ENCODE measurements at places on chromosomes 3 and 15.

DNA sequence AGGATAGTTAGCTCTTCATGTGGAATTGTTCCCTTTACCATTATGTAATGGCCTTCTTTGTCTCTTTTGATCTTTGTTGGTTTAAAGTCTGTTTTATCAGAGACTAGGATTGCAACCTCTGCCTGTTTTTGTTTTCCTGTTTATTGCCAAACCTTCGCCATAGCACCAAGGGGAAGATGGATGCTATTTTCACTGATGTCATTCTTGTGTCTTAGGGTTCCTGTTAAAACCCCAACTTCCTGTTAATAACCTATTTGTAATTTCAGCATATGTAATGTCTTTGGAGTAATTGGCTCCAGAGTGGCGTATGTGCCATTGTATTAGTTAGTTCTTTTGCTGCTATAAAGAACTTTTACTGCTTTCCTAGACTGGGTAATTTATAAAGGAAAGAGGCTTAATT is 10.8 kb downstream of the SAMMSON start:
- DNase-seq: no peak

DNA sequence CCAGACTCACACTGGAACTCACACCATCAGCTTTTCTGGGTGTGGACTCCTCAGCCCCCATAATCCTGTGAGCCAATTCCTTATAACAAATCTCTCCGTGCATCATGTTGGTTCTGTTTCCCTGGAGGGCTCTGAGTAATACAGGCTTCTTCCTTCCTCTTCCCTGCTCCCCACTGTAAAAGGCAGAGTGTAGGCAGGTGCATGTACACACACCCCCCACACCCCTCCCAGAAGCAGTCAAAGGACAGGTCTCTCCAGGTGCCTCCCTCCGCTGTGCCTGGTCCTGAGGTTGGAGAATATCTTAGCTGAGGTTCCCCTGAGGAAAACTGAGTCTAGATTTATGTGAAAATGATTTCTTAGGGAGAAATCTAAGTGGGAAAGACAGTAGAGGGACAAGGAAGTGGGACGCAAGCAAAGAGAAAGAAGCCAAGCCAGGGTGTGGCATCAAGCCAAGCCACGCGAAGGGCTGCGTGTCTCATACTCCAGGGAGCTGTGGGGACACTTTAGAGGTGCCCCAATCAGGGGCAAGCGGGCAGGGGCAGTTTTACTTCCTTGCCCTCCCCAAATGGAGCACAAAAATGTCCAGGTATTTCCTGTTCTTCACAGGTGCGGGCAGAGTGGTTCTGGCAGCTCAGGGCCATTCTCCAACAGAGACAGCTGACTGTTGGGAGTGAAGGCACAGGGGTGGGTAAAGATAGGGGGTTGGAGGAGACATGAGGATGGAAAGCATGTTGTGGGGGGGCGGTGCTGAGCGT is 86.6 kb downstream of the HMG20A start:
- DNase-seq: no peak

DNA sequence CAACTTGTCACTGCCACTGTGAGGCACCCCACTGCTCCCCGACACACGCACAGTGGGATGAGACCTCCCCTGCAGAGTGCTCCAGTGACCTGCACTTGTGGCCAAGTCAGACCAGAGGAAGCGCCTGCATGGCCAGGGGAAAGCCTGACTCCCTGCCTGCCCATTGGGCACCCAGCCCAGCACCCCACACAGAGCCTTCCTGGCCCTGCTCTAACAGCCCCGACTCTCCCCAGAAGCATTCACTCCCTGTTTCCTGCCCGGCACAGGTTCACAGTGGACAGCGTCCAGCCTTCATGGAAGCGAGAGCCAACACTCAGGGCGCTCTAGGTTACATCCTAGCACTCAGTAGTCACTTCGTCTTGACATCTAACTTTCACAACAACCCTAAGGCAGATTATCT is 27.8 kb downstream of the RBPMS2 start:
- DNase-seq: no peak

DNA sequence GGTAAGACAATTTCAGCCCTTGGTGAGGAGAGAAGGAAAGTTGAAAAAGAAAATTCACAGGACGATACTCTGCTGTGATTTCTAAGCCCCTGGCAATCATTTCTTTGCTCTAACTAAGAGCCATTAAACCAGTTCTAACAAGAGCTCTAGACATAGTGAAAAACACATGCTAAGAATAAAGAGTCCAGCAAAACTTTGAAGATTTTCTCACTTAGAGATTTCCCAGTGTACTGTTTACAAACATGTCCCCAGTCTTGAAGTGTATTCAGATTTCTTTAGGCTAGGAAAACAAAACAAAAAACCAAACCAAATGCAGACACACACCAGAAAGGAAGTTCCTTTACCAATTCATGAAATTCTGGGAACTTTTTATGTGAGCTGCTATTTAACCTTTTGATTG is 325.8 kb downstream of the PTPRG start:
- no peak for DNase-seq

- no peak for DNase-seq
These were observed 65.1 kb downstream of the HMCES start for GRCh38 chr3:129343643-129344360.

- DNase-seq: no peak
These were observed 152.0 kb downstream of the WNT7A start for GRCh38 chr3:13727890-13728289.

- no peak for DNase-seq
These were observed 153.6 kb upstream of the BHLHE40 start for GRCh38 chr3:4825436-4826236.

DNA sequence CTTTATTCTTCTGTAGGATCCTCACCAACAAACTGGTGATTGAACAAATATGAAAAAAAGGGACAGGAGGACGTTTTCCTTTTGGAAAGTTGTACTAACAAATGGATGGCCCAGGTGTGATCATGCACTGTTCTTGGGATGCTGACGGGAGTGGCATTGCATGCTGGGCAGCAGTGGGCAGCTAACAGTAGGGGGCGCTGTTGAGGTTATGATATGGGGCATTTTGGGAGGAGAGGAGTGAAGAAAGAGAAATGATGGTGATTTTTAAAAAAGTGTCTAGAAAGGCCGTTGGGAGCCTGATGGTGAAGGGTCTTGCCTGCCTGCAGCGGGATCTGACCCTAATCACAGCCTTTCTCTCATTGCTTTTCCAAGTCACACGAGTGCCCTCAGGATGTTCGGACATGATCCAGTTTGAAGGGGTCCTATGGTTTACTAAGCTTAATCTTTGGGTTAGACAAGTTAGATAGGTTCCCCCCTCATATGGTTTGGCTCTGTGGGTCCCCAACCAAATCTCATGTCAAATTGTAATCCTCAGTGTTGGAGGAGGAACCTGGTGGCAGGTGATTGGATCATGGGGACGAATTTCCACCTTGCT is 46.2 kb upstream of the PRTG start:
- no peak for DNase-seq

GRCh38 chr3:58325525-58325992 is 7.1 kb upstream of the PXK start:
- DNase-seq: no peak

- DNase-seq: no peak
These were observed 39.4 kb upstream of the KY start for GRCh38 chr3:134690226-134690625.

GRCh38 chr3:74346896-74347295 is 267.6 kb downstream of the CNTN3 start:
- DNase-seq: no peak

DNA sequence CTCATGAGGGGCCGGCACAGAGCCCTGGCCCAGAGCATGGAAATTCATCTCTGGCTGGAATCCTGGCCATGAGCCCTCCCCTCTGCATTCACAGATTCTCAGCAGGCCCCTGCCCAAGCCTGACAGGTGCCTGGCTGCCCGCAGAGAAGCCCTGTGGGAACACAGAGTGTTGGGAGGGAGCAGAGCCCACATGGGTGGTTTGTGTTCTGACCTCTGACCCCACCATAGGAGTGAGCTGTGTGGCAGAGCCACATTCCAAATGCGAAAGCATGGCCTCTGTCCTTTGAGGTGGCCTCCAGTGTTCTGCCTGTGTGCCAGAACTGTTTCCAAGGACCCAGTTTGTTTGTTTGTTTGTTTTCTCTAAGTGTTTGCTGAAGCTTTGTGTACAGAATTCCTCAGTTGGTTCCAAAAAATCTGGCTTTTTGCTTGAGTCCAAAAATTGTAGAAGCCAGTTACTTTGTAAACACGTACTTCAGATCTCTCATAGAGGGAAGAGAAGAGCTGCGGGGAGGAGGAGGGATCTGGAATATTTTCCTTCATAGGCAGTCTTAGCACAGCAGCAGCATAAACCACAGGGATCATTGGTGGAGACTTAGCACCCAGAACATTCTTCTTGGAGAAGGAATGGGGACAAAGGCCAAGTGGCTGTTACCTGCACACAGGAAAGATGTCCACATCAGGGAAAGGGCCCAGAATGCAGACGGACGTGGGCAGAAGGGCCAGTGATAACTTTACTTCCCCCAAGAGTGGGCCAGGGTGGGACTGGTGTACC is 36.0 kb downstream of the GRAMD2A start:
- DNase-seq: no peak

- peak; percentile 61 for DNase-seq
These were observed 3.1 kb upstream of the CDV3 start for GRCh38 chr3:133570139-133570936.

GRCh38 chr3:54845551-54845950 is 82.3 kb downstream of the LRTM1 start:
- DNase-seq: no peak

DNA sequence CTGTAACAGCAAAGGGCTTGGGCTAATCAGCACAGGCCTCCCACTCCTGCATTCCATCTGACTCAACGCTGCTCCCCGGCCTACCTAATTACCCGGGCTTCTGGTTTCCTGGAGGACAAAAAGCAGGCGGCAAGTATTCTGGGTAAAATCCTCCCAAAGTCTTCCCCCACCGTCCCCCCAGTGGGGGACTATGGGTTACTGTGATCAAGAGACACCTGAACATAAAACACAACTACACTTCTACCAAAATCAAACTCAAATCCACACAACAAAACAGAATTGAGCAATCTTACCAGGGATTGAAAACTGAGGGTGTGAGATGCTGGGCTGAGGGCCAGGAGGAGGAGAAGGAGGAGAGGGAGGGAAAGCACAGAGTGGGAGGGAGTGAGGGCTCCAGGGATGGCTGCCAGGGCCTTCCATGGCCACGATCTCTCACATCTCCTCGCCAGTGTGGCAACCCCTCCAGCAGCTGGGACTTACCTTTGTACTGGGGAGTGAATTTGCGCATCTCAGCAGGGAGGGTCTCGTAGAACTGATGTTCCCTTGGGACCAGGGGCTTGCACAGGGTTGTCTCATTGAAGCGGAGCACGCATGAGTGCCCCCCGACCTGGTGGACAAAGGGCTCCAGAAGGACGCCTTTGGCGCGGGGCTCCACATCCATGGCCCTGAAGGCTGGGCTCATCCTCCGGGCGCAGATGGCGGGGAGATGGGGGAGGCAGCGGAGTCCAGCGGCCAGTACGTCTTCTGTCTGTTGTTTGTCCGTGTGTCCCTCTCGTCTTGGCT is 9.1 kb upstream of the NCKIPSD start:
- DNase-seq: peak; percentile 51

GRCh38 chr15:33844597-33844996 is 123.7 kb upstream of the CHRM5 start:
- no peak for DNase-seq

DNA sequence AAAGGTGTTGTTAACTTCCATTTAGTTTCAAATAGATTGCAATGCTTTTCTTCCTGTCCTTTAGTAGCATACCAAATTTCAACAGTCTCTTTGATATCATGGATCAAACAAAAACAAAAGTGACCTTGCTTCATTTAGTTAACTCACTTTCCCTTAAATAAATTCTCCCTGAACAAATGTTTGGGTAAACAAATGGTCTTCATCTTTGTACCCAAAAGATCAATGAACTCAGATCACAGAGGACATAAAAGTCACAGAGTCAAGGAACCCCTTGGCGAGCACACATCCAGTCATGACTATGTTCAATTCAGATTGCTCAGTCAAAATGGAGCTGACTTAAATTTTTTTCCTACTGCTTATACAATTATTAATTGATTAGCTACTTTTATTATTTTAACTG is 20.6 kb upstream of the AQP9 start:
- no peak for DNase-seq

DNA sequence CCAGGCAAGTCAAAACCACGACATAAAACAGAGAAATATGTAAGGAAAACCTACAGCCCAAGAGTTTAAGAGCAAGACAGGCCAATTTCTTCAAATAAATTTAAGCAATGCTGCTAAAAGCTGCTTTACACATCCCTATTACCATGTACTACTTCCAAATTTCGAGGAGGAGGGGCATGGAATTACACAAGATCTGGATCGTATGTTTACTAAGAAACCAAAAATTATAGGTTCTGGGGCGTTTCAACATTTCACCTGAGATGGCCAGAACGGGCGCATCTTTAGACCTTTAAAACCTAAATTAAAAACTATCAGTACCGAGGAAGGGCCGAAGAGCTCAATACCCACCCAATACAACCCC is 664 bp upstream of the NR2C2 start:
- DNase-seq: no peak

DNA sequence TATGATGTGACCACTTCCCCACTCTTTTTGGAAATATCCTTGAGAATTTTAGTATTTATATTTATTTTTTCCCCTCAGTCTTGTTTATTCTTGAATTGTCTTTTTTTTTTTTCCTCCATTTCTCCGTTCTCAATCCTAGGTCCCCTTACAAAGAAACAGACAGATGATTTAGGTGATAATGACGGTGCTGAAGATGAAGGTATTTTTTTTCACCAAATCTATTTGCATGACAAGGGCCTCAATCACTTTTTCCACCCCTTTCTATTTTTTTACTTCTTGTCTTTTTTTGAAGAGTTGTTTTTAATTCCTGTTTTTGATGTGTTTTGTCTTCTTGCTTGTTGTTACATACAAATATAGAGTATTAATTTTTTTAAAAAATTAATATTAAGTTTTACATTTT is 402.6 kb downstream of the NLGN1 start:
- DNase-seq: no peak

GRCh38 chr15:96924570-96924969 is 594.1 kb downstream of the NR2F2 start:
- DNase-seq: no peak

DNA sequence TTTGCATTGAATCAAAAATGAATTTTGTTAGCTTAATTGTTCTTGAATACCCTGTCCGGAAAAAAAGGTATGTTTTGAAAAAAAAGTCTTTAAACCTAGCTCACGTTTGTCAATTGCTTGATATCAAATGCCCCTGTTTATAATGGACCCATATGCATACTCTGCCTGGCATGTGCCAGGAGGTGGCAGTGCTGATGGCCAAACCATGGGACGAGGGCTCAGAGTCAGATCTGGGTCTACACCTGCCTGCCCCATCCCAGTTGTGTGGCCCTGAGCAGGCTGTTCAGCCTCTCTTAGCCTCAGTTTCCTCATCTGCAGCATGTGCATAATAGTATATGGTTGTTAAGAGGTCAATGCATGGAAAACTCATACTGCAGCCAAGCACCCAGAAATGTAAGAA is 38.8 kb downstream of the PRKCD start:
- DNase-seq: no peak

Data from AG09309 (cell line).